ENCODE measurements at places on chromosomes 7 and 10.

DNA sequence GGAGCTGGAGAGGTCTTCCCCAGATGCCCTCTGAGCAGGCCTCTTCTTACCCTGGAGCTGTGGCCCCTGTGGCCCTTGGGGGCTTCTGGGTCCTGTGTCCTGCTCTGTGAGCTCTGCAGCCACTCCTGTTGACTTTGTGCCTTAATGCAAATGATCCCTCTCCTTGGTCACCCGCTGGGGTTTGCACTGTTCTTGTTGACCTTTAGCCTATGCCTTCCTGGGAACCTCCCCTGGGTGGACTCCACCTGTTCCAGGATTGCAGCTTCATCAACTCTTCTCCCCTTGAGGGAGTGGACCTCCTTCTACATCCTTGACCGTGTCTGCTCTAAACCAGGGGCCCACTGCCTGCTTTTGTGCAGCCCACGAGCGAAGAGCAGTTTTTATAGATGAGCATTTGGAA, 58.6 kb upstream of the CTBP2 start:
- DNase-seq: no peak

DNA sequence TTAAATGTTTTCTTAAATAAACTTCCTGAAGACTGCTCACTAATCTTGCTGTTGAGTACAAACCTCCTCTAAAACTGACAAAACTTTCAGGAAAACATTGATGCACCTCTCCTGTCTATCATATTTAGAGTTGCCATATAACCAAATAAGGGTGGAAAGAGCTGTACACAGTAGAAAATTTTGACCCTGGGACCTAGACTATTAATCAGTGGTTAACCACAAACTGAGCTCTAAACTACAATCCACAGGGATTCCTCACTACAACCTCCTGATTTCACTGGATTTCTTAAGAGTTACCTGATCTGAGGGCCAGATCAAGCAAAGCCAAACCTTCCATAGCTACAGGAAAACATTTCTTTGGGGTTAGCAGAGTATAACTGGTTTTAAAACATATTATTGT, 39.9 kb upstream of the WNT16 start:
- DNase-seq: no peak

DNA sequence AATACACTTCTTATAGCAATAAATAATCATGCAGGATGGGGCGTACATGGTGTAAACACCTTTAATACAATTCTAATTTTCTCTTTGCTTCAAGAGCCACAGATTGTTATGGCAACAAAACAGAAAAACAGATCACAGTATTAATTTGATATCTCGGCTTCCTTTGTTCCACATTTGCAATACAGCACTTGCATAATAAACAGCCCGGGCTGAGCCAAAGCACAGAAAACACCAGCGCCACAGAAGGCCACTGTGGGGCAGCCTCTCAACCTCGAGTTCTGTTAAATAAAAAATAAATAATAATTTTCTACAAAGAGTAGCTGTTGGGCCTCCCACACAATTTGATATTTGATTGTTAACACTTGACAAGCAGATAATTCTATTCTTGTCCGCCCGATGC, 255.9 kb downstream of the USP6NL start:
- DNase-seq: no peak

DNA sequence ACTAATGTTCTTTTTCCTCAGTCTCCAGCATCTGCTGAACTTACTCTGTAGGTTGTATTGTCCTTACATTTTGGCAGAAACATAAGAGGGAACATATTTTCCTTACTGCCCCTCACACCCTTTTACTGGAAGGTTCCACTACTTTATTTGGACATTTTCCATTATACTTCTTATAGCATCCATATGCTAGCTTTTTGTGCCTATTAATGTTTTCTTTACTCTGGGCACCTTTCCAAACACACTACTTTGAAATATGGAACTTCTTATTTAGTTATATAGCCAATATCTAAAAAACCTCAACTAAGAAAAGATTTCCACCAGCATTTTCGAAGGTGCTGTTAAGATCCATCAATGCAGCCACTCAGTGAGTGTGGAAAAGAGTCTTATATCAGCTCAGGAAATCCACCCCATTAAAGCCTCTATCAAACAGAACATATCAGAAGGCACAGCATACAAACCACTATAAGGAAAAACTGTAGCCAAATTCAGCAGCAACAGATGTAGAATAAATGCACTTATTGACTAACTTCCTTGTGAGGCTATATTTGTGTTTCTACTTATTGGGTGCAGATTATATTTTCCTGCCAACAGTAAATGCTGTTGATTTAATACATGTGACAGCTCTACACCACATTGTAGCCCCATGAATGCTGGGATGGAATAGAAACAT, 272.5 kb upstream of the SEMA3E start:
- DNase-seq: no peak

DNA sequence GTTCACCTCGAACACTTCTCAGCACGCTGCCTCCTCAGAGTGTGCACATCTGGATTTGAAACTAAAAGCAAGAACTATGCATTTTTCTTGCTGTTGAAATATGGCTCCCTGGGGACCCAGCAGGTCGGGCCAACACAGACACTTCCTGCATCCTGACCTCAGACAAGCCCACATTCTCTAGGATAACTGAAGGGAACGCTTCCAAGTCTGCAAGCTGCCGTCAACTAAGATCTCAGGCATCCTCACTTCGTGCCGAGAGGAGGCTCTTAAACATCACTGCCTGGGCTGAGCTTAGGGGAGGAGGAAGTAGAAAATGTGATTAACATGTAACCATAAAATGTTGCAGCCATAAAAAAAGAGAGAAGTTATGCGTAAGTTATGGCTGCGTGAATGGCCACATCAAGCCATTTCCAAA, 65.5 kb downstream of the PYROXD2 start:
- no peak for DNase-seq

- DNase-seq: peak; percentile 40
Measured at GRCh38 chr7:120370954-120371353, 98.0 kb downstream of the KCND2 start.

- no peak for DNase-seq
Measured at GRCh38 chr7:75888464-75889222, 9.8 kb downstream of the RHBDD2 start.

- no peak for DNase-seq
Measured at GRCh38 chr7:770741-771166, 43.7 kb upstream of the PRKAR1B start.

GRCh38 chr10:112279433-112279832, 3.8 kb upstream of the TECTB start:
- DNase-seq: no peak

- no peak for DNase-seq
Measured at GRCh38 chr10:100894589-100895294, 18.0 kb upstream of the SLF2 start.

DNA sequence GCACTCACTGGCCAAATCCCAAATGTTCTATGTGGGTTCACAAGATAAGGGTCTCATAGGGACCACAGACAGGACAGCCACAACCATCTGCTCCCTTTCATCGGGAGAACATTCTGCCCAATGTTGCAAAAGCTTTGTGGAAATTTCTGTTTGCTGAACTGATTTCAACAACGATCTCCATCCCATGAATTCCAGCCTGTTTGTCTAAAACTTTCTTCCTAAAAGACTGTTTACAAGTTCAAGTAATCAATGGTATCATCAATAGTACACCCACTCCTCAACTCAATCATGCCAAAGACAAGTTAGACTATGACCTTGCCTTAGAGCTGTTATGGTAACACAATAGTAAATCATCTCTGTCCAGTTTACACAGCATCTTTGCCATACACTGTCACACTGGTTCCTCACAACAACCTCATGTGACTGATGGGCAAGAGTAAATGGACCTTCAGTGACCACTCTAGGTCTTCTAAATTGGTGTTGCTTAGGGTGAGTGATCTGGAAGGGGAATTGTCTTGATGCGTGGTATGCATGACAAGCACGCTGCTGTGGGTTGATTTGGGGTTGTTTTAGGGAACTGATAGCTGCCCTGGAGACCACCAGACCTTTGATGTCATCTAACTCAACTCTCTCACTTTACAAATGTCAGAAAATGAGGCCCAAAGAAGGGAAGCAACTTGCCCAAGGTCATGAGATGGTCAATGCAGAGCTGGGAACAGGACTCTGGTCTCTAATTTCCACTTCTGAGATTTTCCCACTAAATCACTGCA, 95.1 kb downstream of the PPP1R3C start:
- no peak for DNase-seq

- DNase-seq: no peak
Measured at GRCh38 chr7:151505433-151505832, 14.3 kb downstream of the RHEB start.

DNA sequence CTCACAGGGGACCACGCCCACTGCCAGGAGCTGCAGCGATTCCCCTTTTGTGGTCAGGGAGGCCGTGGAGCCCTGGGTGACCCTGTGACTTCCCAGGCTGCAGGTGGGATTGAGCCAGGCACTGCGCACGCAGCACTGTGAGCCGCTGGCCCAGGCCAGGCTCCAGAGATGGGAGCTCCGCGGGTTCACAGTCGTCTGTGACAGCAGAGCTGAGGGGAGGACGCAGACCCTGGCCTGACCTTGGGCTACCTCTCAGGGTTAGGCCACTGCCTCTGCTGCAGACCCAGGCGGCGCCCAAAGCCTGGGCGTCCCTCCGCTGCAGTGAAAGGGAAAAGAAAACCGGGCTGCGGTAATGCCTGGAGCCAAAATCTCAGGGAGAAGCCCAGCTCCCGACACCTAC, 107.5 kb upstream of the GPR26 start:
- DNase-seq: no peak

- DNase-seq: no peak
Measured at GRCh38 chr7:36747280-36748016, 23.2 kb upstream of the AOAH start.

GRCh38 chr7:2569421-2569820, 10.6 kb downstream of the IQCE start:
- no peak for DNase-seq

DNA sequence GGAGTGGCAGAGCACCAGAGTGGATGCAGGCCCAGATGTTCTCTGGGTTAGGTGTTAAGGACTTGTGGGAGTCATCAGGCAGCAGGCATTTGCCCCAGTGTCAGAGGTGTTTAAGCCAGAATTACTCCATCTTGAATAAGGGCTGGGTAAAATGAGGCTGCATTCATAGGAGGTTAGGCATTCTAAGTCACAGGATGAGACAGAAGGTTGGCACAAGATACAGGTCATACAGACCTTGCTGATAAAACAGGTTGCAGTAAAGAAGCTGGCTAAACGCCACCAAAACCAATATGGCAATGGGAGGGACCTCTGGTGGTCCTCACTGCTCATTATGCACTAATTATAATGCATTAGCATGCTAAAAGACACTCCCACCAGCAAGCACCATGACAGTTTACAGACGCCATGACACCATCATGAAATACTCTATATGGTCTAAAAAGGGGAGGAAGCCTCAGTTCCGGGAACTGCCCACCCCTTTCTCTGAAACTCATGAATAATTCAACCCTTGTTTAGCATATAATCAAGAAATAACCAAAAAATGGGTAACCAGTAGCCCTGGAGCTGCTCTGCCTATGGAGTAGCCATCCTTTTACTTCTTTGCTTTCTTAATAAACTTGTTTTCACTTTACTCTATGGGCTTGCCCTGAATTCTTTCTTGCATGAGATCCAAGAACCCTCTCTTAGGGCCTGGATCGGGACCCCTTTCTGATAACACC, 882 bp upstream of the LRRC61 start:
- peak; percentile 41 for DNase-seq

GRCh38 chr7:90560730-90561129, 35.4 kb upstream of the CDK14 start:
- DNase-seq: no peak

- peak; percentile 49 for DNase-seq
Measured at GRCh38 chr7:130831817-130832481, 97.9 kb upstream of the KLF14 start.

GRCh38 chr7:38673795-38674194, 42.6 kb upstream of the AMPH start:
- no peak for DNase-seq
